ENCODE measurements at places on chromosomes 12 and 14.

GRCh38 chr12:62691309-62691708 is 224.7 kb downstream of the MON2 start:
- DNase-seq = no peak

DNA sequence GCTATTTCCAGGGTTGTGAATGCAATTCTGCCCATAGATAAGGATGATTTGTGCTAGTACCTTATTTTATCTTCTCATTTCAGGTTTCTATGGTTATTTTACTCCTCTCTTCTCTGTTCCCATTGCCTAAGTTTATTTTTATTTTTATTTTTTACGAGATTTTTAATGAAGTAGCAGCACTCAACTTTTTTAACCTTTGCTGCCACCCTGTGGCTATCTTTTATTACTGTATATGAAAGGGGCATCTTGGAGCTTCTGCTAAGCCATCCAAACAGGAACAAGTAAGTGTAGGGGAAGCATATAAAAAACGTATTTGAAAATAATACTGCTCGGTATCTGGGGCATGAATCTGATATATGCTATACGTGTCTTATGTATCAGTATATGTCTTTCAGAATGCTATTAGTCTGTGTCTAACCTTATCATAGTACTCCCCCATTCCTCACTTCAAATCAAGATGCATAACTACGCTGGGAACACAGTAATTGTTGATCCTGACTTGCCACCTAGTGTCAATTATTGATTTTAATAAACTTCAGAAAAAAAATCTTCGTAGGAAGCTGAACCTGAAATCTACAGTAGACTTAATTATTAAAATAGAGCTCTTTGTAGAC is 60.3 kb downstream of the KLRG1 start:
- no peak for DNase-seq

DNA sequence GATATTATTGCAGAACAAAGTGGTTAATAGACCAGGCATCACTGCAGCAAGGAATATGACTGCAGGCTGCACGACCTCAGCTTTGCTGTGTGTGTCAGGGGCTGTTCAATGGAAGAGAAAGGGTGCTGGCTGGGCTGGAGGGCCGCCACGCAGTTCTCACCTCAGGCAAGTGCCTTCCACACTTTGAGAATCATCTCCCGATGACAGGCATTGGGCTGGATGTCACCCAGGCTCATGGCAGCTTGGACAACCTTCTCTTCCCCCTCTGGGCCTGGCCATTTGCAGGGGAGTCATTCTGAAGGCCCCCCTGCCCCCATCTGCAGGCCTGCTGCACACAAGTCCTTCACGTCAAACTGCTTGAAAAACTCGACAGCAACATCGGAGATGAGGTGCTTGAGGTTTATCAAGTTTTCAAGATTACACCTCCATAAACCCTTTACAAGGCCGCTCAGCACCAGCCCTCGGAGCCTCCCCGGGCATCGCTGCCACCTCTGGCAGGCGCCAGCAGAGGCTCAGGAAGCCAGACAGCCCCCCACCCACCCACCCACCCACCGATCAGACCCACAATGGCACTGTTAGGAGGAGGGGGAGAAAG is 165.9 kb upstream of the GSC start:
- DNase-seq = no peak

GRCh38 chr12:52612431-52613383 is 5.7 kb downstream of the KRT73 start:
- peak; percentile 56 for DNase-seq

- DNase-seq = no peak
Measured at GRCh38 chr12:9127936-9128663, 12.4 kb upstream of the A2M start.

Measured in endodermal cell (in vitro differentiated cells).